ENCODE measurements at places on chromosomes 5 and 9.

DNA sequence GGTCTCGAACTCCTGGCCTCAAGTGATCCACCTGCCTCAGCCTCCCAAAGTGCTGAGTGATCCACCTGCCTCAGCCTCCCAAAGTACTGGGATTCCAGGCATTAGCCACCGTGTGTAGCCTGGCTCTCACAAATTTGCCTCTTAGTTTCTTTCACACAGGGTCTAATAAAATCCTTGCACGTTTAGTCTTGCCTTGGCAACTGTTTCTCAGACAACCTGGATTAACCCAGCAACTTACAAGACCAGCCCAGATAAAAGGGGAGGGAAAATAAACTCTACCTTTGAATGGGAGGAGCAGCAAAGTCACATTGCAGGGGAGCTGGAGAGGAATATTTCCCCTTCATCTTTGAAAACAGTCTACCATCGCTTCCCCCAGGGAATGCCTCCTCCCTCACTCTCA, 29.3 kb upstream of the GNA14 start:
- no peak for DNase-seq

DNA sequence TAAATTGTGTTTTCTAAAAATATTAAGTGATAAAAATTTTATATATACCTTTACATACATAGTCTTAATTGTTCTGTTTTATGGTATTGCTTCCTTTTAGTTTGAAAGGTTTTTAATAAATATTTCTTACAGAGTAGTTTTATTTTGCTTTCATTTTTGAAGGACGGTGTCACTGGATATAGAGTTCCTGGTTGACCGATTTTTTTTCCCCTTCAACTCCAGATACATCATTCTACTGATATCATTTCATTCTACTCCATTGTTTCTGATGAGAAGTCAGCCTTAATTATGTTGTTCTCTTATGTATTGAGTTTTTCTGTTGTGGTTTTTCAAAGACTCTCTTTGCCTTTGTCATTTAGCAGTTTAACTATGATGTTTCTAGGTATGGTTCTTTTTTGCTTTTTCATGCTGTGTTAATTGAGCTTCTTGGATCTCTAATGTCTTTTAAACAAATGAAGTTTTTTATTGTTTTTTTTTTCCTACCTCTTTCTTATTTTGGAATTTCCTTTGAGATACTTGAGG, 30.4 kb downstream of the MTREX start:
- DNase-seq = no peak

DNA sequence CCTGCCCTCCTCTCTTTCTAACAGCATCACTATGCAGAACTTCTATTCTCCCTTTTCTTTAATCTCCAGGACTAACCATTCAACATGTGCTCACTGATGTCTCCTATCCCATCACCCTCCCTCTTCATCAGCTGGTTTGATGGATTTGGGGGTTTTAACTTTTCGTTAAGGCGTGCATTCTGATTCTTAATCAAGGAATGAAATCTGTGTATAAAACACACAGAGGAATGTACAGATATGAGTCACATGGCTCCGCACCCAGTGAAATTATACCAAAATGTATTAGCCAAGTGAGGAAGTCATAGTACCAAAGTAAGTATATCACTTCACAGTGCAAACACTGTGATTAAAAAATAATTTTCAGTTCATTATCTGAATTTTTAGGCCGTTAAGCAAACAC, 35.2 kb downstream of the MARCHF11 start:
- no peak for DNase-seq

DNA sequence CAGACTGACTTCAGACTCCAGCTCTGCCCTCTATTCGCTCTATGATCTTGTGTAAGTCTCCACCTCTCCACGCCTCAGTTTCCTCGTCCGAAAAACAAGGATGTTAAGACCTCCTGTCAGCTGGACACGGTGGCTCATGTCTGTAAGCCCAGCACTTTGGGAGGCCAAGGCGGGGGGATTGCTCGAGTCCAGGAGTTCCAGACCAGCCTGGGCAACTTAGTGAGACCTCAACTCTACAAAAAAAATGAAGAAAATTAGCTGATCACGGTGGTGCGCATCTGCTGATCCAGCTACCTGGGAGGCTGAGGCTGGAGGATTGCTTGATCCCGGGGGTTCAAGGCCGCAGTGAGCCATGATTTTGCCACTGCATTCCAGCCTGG, 36.6 kb upstream of the GABRP start:
- no peak for DNase-seq
